Right lobe of liver (tissue), 6 donors: ENCODE measurements at places on chromosomes 13 and 19.

DNA sequence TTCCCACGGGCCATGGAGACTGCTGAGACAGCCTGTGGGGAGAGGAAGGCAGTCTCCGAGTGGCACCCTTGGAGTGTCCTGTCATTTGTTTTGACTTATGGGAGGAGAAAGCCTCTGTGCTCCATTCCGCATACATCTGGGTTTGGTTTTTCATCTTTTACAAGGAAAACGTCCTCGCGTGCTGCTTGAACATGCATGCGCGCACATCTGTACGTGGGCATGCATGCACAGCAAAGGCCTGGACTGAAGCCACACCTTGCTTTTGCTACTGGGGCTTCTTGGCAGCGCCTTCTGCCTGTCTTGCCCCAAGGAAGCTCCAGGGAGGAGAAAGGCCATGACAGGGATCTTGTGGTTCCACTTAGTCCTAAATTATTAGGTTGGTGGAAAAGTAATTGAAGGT is 44.0 kb downstream of the SUGP2 start:
- H3K36me3 ChIP-seq = peaks cover 1% of the 10 kb centered on the region
- H3K4me3 ChIP-seq = no peak overlapping the region
- H3K27ac ChIP-seq = no peak overlapping the region
- no peaks in the 10 kb centered on the region for H3K27me3 ChIP-seq
- H3K4me1 ChIP-seq = peaks cover 5% of the 10 kb centered on the region

GRCh38 chr19:21496876-21497275 is 8.5 kb upstream of the ZNF429 start:
- no peaks in the 10 kb centered on the region for H3K27me3 ChIP-seq
- H3K36me3 ChIP-seq = no peaks in the 10 kb centered on the region
- no peak overlapping the region for H3K27ac ChIP-seq
- no peak overlapping the region for H3K4me3 ChIP-seq
- H3K4me1 ChIP-seq = no peaks in the 10 kb centered on the region

- H3K27me3 ChIP-seq = no peaks in the 10 kb centered on the region
- no peaks in the 10 kb centered on the region for H3K4me1 ChIP-seq
- H3K4me3 ChIP-seq = no peak overlapping the region
- no peak overlapping the region for H3K27ac ChIP-seq
- no peak for DNase-seq
Observed at GRCh38 chr19:31270897-31271296, 78.3 kb downstream of the TSHZ3 start.

DNA sequence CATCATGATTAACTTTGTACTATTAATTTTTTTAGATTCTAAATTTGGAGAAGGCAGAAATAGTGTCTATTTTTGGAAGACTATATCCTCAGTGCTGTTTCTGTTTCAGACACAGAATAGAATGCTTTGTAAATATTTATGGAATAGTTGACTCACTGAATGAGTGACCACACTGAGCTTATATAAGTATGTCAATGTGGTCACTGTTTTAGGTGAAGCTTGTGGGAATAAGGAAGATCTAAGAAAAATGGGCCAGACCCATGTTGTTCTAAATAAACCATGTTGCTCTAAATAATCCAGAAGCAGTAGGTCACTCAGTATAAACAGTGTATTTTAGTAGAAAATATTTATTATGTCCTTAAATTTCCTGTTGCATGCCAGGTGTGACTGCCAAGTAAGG is 45.5 kb upstream of the DACH1 start:
- no peak overlapping the region for H3K4me3 ChIP-seq
- H3K27me3 ChIP-seq = no peaks in the 10 kb centered on the region
- no peak for DNase-seq
- no peaks in the 10 kb centered on the region for H3K4me1 ChIP-seq
- H3K36me3 ChIP-seq = no peaks in the 10 kb centered on the region

GRCh38 chr13:75445717-75446499 is 36.1 kb downstream of the TBC1D4 start:
- peak overlapping the region; percentile 14 for H3K4me3 ChIP-seq
- DNase-seq = no peak
- peaks cover 28% of the 10 kb centered on the region for H3K4me1 ChIP-seq
- no peaks in the 10 kb centered on the region for H3K27me3 ChIP-seq
- H3K27ac ChIP-seq = peak overlapping the region; percentile 52
- no peaks in the 10 kb centered on the region for H3K36me3 ChIP-seq

GRCh38 chr13:43684963-43685725 is 101.6 kb downstream of the ENOX1 start:
- H3K4me3 ChIP-seq = no peak overlapping the region
- DNase-seq = no peak

DNA sequence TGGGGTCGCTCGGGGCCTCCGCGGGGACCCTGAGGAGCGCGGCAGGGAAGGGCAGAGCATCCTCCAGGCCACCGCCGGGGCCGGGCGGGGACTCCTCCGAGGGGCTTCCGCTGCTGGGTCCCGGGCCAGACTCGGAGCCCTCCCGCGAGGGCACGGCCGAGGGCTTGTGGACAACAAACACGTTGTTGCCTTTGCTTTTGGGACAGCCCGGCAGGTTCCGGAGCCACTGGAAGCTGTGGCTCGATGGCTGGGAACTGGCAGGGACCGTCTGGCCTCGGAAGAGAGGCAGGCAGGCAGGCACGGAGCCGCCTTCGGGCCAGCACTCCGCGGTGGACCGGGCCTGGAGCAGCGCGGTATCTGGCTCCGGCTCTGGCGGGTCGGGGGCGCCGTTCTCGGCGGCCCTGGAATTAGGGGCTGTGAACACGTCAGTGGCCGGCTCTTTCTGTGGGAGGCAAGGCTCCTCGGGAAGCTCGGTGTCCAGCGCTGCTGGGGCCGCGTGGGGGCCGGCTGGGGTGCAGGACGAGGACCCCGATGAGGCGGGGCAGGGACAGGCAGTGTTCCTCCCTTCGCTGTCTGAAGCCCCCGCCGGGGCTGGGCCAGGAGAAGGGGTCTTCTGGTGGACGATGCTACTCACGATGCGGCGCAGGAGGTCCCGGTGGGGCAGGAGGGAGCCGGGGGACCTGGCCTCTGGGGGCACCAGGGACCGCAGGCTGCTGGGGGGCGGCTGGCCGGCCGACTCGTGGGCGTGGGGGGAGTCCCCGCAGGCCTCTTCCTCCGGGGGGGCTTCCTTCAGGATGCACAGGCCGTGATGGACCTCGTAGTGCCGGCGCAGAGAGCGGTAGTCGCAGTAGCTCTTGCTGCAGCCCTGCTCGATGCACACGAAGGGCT is 27.6 kb downstream of the ZNF541 start:
- peaks cover 7% of the 10 kb centered on the region for H3K4me1 ChIP-seq
- H3K4me3 ChIP-seq = peak overlapping the region; percentile 10
- H3K27me3 ChIP-seq = peaks cover 6% of the 10 kb centered on the region
- DNase-seq = no peak

GRCh38 chr13:113746671-113747070 is 12.4 kb upstream of the TMEM255B start:
- H3K36me3 ChIP-seq = no peaks in the 10 kb centered on the region
- H3K4me3 ChIP-seq = no peak overlapping the region
- DNase-seq = no peak

- no peak for DNase-seq
- no peak overlapping the region for H3K4me3 ChIP-seq
- H3K27me3 ChIP-seq = peaks cover 7% of the 10 kb centered on the region
- no peaks in the 10 kb centered on the region for H3K4me1 ChIP-seq
Observed at GRCh38 chr19:49432141-49433073, 7.2 kb downstream of the GFY start.

DNA sequence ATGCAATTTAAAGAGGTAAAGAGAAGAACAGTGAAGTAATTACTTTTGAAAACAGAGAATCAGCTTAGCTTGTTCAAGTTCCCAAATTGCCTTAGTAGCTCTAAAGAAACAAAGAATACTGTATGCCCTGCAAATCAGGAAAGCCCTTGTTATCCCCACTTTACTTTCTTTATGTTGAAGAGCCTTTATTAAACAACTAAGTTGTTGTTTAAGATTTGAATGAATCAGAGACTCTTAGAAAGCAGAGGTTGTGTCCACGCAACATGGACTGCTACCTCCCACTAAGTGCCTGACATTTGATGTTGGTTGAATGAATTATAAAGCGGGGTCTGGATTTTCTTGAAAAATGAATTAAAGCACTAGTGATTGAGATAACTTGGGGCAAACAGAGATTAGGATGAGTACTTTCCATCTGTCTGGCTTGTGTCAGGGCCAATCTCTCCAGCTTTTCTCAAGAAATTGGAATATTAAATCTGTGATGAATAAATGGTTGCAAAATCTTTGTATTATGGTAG is 214.7 kb downstream of the POSTN start:
- H3K27me3 ChIP-seq = no peaks in the 10 kb centered on the region
- H3K36me3 ChIP-seq = no peaks in the 10 kb centered on the region
- DNase-seq = no peak
- H3K4me1 ChIP-seq = no peaks in the 10 kb centered on the region
- H3K4me3 ChIP-seq = no peak overlapping the region

GRCh38 chr19:17772172-17772571 is 20.9 kb downstream of the FCHO1 start:
- H3K27me3 ChIP-seq = no peaks in the 10 kb centered on the region
- no peak for DNase-seq
- H3K4me1 ChIP-seq = no peaks in the 10 kb centered on the region
- no peaks in the 10 kb centered on the region for H3K36me3 ChIP-seq
- no peak overlapping the region for H3K4me3 ChIP-seq

- peak overlapping the region; percentile 71 for H3K4me3 ChIP-seq
- no peaks in the 10 kb centered on the region for H3K36me3 ChIP-seq
- DNase-seq = peak; percentile 77
- peak overlapping the region; percentile 95 for H3K27ac ChIP-seq
- H3K27me3 ChIP-seq = no peaks in the 10 kb centered on the region
- H3K4me1 ChIP-seq = no peaks in the 10 kb centered on the region
Observed at GRCh38 chr13:31200637-31200971, 829 bp downstream of the B3GLCT start.

DNA sequence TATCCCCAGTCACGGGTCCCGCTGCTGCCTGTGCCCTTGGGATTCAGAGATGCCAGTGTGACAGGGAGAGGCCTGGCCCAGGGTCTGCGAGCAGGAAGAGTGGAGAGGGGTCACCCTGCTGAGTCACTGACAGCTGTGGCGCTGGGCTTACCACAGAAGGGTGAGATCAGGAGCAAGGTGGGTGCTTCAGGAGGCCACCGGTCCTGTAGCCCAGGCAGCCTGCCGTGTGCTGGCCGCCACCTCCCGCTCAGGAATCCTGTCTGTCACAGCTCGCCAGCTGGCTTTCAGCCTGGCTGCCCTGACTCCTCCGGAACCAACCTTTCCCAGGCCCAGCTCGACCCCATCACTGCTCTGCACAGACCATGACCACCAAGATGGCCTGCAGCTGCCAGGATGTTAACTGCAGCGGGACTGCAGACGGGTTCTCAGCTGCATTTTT is 25.3 kb downstream of the NAXD start:
- H3K27ac ChIP-seq = no peak overlapping the region
- peaks cover 66% of the 10 kb centered on the region for H3K36me3 ChIP-seq
- H3K4me3 ChIP-seq = no peak overlapping the region
- H3K4me1 ChIP-seq = peaks cover 34% of the 10 kb centered on the region
- no peaks in the 10 kb centered on the region for H3K27me3 ChIP-seq

GRCh38 chr13:24124789-24125476 is 35.6 kb upstream of the SPATA13 start:
- no peaks in the 10 kb centered on the region for H3K27me3 ChIP-seq
- no peak overlapping the region for H3K4me3 ChIP-seq
- H3K4me1 ChIP-seq = peaks cover 18% of the 10 kb centered on the region

DNA sequence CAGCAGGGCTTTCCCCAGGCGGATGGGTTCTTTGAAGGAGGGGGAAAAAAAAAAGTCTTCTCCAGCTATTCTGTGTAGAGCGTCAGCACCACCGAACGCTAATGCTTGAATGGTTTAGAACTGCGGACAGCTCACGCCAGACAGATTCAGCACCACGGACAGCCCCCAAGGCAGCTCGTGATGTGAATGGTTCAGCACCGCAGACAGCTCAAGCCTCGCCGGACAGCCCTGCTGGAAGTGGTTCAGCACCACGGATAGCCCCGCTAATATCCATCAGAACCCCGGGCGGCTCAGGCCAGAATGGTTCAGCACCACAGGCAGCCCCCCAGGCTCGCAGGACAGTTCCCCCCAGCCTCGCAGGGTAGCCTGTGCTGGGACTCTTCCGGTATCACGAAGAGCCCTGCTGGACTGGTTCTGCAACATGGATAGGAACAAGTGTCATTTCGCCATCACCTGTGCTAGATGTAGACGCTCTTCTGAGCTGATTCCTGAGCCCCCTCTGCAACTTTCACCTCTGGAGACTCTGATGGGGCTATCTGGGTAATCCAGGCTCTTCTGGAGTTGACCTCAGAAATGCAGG is 4.9 kb upstream of the SMIM17 start:
- DNase-seq = peak; percentile 54
- H3K36me3 ChIP-seq = no peaks in the 10 kb centered on the region
- H3K27ac ChIP-seq = no peak overlapping the region

GRCh38 chr19:46756544-46756888 is 10.3 kb upstream of the STRN4 start:
- no peak for DNase-seq

DNA sequence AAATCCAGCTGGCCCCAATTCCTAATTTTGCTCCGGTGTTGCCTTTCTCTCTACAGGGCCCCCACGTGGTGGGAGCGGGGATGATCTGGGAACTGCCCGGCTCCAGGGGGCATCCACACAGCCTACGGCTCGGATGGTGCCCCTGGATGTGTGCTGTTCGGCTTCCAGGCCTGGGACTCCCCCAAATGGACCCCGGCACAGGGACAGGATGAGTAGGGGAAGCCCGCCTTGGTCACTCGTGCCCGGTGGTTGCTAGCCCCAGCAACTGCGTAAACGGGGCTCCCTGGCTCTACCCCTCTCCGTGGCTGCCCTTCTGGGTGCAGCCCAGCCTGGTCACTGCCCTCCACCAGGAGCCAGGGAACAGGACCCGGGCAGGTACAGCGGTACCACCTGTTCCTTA is 111.5 kb downstream of the TEX26 start:
- H3K4me3 ChIP-seq = no peak overlapping the region
- no peaks in the 10 kb centered on the region for H3K4me1 ChIP-seq
- no peaks in the 10 kb centered on the region for H3K36me3 ChIP-seq
- no peaks in the 10 kb centered on the region for H3K27me3 ChIP-seq
- H3K27ac ChIP-seq = no peak overlapping the region

DNA sequence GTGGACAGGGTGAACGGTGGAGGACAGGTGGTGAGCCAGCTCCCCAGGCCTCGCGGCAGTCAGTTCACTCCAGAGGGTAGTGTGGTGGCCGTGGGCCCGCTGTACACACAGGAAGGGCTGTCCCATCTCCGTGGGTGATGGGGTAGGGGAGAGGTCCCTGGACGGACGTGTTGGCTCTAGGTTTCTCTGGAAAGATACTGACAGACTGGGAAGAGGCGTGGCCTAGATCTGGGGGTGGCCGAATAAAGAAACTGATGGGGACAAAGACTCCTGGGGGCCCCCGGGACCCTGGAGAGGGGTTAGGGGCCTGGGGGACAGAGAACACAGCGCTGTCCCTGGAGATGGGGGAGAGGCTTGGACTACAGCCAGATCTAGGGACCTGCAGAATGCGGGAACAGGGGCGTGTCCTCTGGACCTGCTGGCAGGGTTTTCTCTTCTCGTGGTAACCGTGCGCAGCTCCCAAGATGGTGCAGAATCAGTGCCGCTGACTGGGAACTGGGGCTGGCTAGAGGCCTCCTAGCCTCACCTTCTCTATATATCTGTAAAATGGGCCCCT is 4.0 kb upstream of the PRAM1 start:
- no peaks in the 10 kb centered on the region for H3K27me3 ChIP-seq
- H3K36me3 ChIP-seq = no peaks in the 10 kb centered on the region
- peak overlapping the region; percentile 54 for H3K4me3 ChIP-seq

- no peak overlapping the region for H3K4me3 ChIP-seq
- H3K27ac ChIP-seq = no peak overlapping the region
- H3K36me3 ChIP-seq = no peaks in the 10 kb centered on the region
- no peaks in the 10 kb centered on the region for H3K27me3 ChIP-seq
Observed at GRCh38 chr13:107866941-107867623, 348.3 kb downstream of the LIG4 start.
